ENCODE measurements at places on chromosomes 5 and 9. TPM values are rescaled to one million over a fixed set of nuclear protein-coding genes. Genes with fewer than 3 reads are reported as not detected.

NR5A1 gene
- not detected for total RNA-seq

SMIM33 gene
- total RNA-seq, result not detected

ZNF366 gene
- not detected for total RNA-seq

ZSWIM6 gene
- 9.7 TPM for total RNA-seq

SLC6A19 gene
- not detected for total RNA-seq

HDHD3 gene
- total RNA-seq, result 14.6 TPM

SLC9A3 gene
- total RNA-seq, result 1.0 TPM

OGN gene
- not detected for total RNA-seq

Measured in mammary epithelial cell (primary cell).